ENCODE measurements at places on chromosomes 5 and 9. TPM values are rescaled to one million over a fixed set of nuclear protein-coding genes. Genes with fewer than 3 reads are reported as not detected.
A peak's percentile ranks its signal among the peaks of the same experiment; 100 is the strongest.

DNA sequence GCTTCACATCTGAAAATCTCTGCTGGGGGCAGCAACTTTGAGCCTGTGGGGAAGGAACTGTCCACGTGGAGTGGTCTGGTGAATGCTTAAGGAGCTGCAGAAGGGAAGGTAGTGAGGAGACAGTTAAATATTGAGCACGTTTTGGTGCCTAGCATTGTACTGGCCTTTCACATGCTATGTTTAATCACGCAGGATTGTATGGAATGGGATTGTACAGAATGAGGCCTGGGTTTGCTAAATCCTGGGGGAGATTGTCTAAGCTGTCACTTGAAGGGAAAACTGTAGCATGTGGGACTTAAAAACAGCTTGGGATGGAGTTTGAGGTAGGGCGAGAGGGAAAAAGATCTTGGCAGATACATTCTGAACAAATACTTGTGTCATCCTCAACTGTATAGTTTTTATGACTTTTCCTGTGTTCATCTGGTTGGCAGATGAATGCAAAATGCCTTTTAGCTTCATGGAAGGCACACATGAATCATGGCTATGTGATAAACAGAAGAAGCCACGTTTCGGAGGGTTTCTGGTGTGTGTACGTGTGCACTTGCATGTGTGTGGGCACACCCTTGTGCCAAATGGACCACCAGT lies 106.6 kb downstream of the TMC1 start:
- no peak for DNase-seq

DNA sequence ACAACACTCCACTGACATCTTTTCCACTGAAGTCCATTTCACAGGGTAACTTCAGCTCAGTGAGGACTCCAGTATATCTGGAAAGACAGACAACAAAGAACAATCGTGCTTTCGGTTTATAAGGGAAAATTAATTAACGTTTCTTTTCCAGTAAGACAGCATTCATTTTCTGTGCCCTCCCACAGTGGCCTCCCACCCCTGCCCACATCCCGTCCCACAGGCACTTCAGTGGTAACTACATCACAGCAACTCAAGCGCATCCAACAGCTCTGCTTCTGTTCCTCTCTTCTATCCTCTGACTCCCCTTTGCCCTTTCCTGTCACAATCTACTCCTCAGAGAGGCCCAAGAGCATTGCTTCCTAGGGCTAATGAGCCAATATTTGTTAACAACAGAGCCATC lies 40.3 kb downstream of the GLDC start:
- no peak for DNase-seq

- DNase-seq, result peak; percentile 89
These were observed 21.9 kb downstream of the MARCHF3 start for GRCh38 chr5:127008300-127008975.

DNA sequence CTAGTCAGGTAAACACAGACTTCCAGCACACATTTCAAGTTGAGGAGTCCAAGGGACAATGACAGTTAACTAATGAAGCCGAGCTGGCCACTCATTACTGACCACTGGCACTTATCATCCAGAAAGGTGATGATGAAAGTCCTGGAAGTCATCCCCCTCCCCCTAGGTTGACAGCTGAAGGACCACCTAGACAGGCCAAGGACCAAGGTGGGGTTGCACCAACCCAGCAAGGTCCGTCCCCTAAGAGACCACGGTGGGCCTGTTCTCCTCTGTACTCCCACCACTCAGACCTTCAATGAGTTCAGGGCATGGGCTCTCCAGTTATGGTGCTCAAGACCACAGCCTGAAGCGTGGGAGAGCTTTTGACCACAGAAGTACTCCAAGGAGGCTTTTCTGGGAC lies 13.2 kb downstream of the P4HA2 start:
- no peak for DNase-seq

The ZNF189 gene
- 14.6 TPM for total RNA-seq

DNA sequence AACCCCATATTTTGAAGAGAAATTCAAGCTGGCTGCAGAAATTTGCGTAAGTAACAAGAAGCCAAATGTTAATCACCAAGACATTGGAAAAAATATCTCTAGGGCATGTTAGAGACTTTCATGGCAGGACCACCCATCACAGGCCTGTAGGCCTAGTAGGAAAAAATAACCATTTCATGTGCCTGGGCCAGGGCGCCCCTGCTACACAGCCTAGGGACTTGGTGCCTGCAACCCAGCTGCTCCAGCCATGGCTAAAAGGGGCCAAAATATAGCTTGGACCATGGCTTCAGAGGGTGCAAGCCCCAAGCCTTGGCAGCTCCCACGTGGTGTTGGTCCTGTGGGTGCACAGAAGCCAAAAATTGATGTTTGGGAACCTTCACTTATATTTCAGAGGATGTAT lies 167.7 kb upstream of the NMUR2 start:
- DNase-seq, result no peak

DNA sequence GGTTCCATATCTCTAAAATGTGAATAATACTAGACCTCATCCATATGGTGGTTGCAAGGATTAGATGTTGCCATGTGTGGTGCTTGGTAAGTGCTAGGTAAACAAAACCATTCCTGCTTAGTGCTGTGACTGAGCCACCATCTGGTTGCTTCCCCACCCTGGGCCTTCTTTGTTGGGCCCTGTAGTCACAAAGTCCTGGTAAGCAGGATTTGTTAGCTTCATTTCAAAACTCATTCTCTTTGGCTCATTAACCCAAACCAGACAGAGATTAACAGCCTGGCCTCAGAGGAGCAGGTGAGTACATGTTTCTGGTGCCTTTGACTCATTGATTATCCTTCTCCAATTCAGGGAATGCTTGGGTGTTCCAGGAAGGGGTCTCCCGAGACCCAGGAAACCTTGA lies 240.2 kb downstream of the ARHGAP26 start:
- no peak for DNase-seq

GRCh38 chr5:161775891-161776290 lies 72.0 kb upstream of the GABRA1 start:
- no peak for DNase-seq

GRCh38 chr9:127450243-127450760 lies 904 bp downstream of the RPL12 start:
- DNase-seq, result no peak

The LRRC19 gene
- total RNA-seq, result not detected

DNA sequence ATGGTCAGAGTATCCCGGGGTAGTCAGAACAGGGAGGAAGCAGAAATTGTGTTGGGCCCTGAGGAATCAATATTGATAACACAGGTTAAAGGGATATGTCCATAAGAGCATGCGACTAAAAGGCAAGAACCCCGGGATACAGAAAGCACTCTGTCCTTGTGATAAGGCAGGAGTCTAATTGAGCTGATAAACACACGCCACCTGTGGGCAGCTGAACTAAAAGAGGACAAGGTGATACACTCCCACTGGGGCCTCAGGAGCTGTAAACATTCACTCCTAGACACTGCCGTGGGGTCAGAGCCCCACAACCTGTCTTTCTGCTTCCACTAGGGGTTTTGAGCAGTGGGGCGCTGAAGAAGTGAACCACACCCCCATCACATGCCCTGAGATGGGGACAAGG lies 144.7 kb upstream of the MPDZ start:
- no peak for DNase-seq

- DNase-seq, result peak; percentile 32
These were observed 1358.4 kb downstream of the EFNA5 start for GRCh38 chr5:106312360-106312759.

- DNase-seq, result no peak
These were observed 613.2 kb downstream of the TLE1 start for GRCh38 chr9:81076131-81076530.

DNA sequence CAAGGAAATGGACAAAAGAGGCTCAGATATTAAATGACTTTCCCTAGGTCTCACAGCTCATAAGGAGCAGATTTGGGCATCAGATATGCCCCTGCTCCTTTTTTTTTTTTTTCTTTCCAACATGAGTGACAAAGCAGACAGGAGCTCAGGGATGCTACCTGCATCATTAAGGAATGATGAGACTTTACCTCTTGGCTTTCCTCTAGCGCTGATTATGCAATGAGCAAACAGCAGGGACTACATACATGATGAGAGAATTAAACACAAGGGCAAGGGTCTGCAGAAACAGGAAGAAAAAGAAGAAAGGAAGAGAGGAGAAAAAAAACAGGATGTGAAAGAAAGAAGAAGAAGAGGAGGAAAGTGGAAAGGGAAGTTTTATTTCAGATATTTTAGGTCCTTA lies 179.9 kb downstream of the PPP2R2B start:
- no peak for DNase-seq

The CCDC180 gene
- total RNA-seq, result not detected

DNA sequence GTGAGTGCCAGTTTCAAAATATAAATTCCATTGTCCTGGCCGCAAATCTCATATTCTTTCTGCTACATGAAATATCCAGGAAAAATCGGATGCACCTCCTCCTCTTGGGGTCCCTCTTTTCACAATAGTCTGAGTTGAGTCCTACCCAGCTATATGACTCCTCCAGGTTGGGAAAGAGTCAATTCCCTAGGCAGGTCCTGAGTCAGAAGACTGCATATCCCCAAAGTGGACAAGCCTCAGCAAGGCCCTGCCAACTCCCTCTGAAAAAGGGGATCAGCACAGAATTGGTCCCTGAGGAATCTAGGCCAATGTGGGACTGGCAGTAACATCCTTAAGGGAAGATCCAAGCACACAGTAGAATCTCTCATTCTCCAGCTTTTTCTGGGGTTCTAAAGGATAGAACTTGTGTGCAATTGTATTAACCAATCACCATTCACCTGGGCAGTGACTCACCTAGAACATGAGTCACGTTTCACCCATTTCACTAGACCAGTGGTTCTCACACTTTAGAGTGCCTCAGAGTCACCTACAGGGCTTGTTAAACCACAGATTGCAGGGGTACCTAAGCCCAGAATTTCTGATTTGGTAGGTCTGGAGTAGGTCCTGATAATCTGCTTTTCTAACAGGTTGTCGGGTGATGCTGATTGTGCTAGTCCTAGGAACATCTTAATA lies 44.7 kb upstream of the TMEM215 start:
- DNase-seq, result no peak

The CD180 gene
- total RNA-seq, result not detected

DNA sequence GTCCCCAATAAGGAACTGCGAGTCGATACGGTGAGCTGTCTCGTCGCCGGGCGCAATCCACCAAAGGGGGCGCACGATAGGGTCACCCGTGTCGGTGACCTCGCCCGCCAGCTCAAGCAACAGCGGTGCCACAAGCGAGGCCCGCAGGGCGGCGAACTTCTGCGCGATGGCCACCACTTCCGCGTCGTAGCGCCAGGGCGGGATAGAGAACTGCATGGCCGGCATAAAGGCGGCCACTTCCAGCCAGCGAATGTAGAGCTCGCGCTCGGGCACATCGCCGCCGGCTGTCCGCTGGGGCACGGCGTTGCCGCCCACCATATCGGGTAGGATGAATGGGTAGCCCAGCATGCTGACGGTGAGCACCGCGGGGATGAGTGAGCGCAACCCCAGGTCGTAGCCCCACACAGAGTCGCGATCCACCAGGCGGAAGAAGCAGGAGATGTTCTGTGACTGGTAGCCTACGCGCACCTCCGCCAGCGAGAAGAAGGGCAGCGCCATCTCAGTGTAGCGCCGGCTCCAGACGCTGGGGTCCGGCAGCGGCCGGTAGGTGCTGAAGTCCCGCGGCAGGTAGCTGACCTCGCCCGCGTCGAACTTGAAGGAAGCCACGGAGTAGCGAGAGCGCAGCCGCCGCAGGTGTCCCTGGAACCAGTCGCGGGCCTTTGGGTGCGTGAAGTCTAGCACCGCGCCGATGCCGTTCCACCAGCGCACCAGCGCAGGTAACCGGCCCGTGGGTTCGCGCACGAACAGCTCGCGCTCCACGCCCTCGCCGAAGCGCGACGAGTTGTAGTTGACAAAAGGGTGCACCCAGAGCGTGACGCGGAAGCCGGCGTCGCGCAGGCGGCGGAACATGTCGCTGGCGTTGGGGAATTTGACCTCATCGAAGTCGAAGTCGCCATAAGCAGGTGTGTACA lies 5.5 kb downstream of the MYORG start:
- DNase-seq, result no peak

The WDR36 gene
- 44.7 TPM for total RNA-seq

Data from LHCN-M2 (cell line).